HS-5 (cell line): ENCODE measurements at places on chromosomes 3 and 15.

DNA sequence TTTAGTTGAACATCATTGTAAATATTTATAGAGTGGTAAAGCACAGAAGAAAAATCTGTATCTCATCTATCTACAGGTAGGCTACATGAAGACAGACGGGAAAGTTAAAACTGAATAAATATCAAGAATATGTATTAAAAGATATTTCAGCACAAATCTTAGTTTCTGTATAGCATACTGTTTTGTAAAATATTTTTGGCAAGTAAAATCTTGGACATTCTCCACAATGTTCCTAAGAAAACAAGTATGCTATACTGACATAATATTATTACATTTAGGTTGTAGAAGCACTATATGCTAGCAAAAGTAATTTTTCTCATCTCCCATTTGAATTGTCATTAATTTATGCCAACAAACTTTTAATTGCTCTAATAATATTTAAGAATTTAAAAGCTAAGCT lies 326.4 kb upstream of the ARL6 start:
- no peak for DNase-seq

DNA sequence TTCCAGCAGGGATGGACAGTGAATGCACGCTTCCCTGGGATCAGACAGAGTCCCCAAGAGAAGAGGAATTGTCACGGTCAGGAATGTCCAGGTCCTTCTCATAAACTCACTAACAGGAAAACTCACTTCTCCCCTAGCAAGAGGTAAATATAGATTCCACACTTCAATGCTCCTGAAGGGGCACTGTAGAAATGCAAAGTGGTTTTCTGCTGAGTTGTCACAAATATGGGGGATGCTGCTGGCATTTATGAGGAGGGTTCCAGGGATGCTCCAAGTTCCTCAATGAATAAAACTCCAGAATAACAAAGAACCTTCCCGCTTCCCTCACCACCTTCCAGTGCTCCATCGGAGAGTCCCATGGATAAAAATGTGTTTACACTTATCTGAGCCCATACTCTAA lies 423.4 kb downstream of the MAGI1 start:
- no peak for DNase-seq

DNA sequence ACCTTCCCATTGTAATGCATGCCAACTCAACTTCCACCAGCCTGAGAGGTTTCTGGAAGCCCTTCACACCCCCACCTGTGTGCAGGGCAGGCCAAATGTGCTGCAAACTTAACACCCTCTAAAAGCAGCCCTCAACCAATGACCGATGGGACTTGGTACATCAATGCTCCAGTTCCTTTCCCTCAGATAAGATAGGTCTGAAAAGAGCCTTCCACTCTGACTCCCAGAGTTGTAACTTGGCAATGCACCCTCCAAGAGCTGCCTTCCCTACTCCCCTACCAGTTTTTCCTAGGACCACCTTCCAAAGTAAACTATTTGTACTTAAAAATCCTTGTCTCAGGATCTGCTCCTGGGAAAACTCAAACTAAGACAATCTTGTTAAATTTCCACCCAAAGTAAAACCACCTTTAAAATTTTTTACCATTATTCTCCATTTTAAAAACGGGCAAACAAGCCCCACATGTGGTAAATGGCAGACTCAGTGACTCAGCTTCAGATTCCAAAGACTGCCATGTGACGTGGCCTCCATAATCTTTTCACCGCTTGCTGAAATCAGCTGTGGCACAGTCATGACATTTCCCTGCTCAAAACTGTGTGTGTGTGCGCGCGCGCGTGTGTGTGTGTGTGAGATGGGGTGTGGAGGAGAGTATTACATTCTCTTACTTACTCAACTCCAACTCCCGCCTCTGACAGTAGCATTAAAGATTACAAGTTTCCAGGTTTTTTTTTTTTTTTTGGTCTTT lies 17.2 kb downstream of the RASGRP1 start:
- no peak for DNase-seq

- no peak for DNase-seq
Measured at GRCh38 chr15:48861813-48862431, 16.0 kb upstream of the EID1 start.

DNA sequence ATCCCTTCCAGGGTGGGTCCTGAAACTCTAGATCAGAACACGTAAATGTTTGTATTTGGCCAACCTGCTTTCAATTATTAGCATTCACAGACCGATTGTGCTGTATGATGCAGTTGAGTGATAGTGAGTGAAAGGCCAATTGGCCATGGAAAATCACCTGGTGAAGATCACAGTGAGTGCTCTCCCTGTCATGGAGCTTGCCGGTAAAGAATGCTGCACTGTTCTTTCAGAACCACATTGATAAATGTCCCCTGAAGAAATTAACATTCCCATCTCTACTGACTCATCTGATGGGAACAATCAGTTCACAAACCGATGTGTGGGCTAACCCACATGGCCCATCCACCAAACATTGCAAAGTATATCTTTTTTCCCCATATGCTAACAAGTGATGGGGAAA lies 324.8 kb upstream of the TBL1XR1 start:
- DNase-seq = no peak

- no peak for DNase-seq
Measured at GRCh38 chr15:100683434-100683833, 81.0 kb downstream of the ASB7 start.

DNA sequence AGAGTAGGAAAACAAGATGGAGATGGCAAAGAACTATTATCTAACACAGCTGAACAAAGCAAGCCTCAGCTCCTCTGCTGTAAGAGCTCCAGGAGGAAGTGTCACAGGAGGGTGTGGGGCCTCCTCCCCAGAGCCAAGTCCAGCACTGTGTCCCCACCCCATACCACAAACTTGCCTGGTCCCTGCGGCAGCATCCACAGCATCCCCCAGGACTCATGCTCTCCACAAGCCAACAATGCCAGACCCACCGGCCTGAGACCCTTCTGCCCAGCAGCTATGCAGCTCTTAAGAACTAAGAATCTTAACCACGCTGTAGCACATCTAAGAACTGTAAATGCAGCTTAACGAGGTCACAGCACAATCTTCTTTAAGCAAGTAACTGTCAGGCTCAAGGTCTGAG lies 9.1 kb downstream of the RBM15B start:
- no peak for DNase-seq

GRCh38 chr15:25742776-25743547 lies 120.2 kb downstream of the ATP10A start:
- no peak for DNase-seq

GRCh38 chr15:47186075-47186474 lies 531.2 kb upstream of the SEMA6D start:
- DNase-seq = no peak

- no peak for DNase-seq
Measured at GRCh38 chr3:101811875-101812274, 32.9 kb downstream of the NXPE3 start.

- no peak for DNase-seq
Measured at GRCh38 chr15:83015361-83015760, 3.9 kb upstream of the C15orf40 start.

DNA sequence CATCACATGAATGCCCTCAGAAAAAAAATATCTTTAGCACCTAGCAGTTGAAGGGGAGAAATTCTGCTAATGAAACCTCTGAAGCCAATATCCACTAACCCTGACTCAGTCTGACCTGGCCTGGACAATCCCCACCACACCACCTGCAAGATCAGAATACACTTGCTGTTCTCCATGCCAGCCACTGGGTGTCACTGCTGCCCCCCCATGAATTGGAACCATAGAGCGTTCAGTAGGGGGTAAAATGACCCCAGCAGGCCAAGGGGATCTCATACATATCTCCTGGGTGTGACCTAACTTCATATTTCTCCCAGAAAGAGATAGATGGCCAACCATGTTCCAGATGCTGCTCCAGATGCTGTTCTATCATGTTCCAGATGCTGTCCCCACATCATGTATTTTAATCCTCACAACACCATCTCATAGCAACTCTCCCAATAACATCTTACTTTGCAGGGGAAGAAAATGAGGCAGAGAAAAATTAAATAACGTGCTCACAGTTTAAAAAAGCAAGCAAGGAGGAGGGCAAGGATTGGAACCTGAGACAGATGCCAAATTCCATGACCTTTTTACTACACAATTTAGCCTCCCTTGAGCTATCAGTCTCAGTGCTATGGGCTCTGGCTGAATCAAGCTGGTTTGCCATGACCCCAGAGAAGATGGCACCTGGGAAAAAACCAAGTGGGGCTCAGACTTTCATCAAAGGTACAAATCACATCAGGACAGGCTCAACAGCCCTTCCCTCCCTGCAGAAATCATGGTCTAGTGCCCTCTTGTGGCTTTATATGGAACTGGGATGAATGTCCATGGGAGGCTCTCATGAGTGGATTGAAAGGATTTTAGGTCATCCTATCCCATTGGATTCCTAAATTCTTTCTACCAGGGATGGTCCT lies 12.4 kb downstream of the NTRK3 start:
- no peak for DNase-seq

- DNase-seq = no peak
Measured at GRCh38 chr15:94395640-94396039, 164.3 kb downstream of the MCTP2 start.

DNA sequence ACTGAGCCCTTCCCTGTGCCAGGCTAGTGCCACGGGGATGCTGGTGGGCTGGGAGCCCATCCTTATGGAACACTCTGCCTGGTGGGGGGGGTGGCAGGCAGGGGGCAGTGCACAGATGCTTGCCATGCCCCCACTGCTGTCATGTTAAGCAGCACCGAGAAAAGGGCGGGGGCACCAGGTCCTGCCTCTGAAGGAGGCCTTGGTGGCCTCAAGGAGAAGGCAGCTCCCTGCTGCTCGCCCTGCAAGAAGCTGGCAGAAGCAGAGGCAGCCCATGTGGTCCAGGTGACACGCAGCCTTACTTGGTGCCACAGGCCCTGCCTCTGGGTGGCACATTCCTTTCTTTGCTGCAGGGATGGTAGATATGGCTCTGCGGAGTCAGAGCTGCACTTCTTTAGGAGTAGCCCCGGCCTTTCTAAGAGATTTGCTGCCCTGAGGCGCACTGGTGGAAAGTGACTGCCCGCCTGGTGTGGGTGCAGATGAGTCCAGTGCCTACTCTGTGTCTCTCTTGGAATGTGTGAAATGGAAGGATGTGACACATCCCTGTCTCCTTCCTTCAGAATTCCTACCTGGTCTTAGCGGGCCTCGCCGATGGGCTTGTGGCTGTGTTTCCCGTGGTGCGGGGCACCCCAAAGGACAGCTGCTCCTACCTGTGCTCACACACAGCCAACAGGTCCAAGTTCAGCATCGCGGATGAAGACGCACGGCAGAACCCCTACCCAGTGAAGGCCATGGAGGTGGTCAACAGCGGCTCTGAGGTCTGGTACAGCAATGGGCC lies 145.8 kb downstream of the LRRK1 start:
- no peak for DNase-seq

- DNase-seq = no peak
Measured at GRCh38 chr3:84820126-84820525, 138.7 kb upstream of the CADM2 start.

DNA sequence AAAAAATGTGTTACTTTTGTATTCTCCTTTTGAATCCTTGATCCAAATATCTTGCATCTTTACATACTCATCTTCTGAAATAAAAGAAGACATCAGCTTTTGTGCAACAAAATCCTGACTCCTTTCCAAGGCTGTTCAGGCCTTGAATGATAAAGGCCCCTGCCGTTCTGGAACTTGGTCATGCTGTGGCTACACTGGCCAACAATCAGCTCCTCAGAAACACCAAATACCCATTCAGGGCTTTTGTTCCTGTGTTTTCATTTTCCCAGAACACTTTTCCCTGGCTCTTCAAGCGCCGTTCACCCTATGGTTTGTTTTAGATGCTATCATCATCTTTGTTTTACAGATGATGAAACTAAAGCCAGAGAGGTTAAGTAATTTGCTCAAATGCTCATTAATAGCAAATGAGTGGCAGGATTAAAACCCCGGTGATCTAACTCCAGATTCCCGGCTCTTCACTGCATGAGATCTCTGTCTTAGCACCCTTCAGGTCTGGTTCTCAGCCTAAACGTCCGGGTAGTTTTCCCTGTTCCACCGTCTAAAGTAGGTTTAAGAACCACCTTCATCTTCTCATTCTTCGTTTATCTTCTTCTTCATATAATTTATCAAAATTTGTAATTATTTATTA lies 58.3 kb downstream of the EPHA3 start:
- no peak for DNase-seq

GRCh38 chr3:27545061-27545460 lies 60.9 kb upstream of the SLC4A7 start:
- DNase-seq = no peak

DNA sequence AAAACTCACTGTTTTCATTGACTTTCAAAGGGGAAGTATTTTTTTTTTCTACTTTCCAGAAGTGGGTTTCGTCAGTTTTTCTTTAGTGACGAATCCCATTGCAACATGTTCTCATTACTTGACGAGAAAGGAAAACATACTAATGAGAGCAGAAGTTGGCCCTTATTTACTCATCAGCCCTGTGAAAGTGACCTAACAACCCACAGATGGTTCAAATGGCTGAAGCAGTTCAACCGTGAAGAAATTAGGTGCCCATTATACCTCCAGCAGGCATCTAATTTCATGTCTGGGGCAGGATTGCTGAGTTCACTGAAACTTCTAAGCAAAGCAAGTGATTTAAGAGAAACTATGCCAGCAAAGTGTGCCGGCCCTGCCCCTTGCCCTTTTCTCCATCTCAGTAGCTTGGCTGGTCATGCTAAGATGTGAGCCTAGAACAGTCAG lies 9.0 kb downstream of the AQP9 start:
- peak; percentile 69 for DNase-seq

DNA sequence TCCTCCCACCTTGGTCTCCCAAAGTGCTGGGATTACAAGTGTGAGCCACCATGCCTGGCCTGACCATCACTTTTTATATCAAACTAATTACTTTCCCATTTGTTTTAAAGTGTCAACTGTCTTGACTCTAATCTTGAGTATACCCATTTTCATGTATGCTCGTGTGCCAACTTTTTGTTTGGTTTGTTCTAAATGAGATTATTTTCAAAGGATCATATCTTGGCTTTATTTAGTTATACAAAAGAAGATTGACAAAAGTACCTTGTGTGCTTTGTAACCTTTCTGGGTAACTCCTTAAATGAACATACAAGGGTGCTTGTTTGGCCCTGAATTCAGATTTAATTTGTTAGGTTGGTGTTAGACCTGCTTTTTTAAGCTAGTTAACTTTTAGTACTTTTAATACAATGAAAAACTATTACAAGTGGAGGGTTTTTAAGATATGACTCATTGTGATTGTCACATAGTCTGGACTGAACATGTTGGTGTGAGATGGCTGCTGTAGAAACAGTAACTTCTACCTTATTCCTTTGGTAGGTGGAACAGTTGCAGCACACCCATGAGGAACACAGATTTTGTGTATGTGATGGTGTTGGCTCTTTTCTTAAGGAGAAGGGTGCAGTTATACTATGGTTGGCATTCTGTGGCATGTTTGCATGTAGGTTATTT lies 10.7 kb downstream of the KIF23 start:
- no peak for DNase-seq

GRCh38 chr3:16841904-16842271 lies 42.9 kb upstream of the PLCL2 start:
- no peak for DNase-seq

GRCh38 chr3:185537369-185537970 lies 14.9 kb downstream of the LIPH start:
- DNase-seq = peak; percentile 89

- no peak for DNase-seq
Measured at GRCh38 chr15:70589728-70590127, 173.6 kb downstream of the UACA start.

- DNase-seq = no peak
Measured at GRCh38 chr3:162170581-162170980, 674.0 kb downstream of the OTOL1 start.

GRCh38 chr15:99130765-99131440 lies 26.0 kb downstream of the SYNM start:
- DNase-seq = no peak

GRCh38 chr3:70926835-70927234 lies 614.4 kb upstream of the MDFIC2 start:
- no peak for DNase-seq
